ENCODE measurements at places on chromosomes 11 and 22.
A peak's percentile ranks its signal among the peaks of the same experiment; 100 is the strongest.

DNA sequence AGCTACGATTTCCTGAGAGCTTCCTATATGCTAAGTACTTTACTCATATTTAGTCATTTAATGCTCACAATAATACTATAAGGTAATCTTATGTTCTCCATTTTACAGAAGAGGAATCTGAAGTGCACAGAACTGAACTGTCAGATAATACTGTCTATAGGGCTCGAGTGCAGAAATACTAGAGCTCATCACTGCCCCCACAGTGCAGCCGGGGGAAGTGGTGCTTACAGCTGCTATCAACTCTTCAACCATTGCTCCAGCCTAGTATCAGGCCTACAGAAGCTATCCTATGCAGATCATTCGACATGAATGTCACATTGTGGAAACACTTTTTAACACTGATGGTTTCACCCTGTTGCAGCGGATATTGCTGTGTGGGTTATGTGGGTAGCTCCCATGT is 929.9 kb downstream of the NTM start:
- no peak for DNase-seq

DNA sequence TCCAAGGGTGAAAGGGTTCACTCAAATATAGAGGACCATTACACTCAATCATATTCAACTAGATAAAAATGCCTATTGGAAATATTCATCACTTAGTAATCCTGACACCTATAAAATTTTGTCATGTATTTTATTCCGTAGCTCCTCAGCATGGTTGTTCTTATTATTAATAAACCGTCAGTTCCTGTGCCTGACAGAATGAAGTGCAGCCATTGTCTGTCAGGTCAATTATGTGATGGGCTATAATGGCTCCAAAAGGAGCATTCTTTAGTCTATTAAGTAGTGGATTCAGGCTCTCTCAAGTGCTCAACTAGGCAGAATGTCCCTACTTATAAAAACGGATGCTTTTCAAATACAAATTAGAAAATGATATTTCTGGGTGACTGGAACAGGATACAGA is 916.1 kb upstream of the ANO3 start:
- no peak for DNase-seq

DNA sequence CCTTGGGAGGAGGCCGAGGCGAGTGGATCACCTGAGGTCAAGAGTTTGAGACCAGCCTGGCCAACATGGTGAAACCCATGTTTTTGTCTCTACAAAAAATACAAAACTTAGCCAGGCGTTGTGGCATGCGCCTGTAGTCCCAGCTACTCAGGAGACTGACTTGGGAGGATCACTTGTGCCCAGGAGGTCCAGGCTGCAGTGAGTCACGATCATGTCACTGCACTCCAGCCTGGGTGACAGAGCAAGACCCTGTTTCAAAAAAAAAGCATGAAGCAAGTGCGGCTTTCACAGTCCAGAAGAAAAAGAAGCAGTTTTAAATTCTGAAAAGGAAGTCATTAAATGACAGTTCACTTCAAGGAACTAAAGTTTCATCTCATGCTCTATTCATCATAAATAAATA is 7.1 kb upstream of the LTO1 start:
- DNase-seq, result no peak

GRCh38 chr11:97557399-97557798 is 1167.6 kb downstream of the JRKL start:
- DNase-seq, result no peak

DNA sequence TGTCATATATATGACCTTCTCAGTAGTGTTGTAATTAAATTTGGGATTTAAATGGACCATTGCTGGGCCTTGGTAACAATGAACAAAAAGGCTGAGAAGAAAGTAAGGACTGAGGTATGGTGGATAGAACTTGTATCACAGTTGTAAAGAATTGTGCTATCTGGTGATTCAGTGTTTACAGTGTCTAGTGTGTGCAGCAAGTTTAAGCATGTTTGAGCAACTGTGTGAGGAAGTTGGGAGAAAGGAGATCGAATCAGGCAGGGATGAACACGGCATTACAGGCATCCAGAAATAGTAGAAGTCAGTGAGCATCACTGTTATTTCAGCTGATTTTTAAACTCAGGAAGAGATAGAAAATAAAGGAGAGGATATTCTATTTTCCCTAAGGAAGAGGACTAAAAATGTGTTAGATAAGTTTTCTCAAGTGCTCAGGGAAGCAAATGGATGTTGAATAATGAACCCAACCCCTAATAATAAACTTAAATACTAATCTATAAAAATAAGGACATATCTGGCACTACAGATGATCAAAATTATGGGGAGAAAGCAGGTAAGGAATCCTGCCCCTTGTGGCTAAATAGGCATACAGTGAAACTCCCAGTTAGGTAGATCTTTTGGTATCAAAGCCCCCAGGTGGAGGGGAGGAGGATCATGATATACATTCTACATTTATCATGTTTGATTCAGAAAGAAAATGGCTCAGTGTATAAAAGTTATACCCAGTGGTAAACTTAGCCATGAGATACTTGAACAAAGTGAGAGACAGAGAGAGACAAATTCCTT is 361.0 kb upstream of the ANO3 start:
- no peak for DNase-seq

- DNase-seq, result no peak
Observed at GRCh38 chr11:47571895-47572294, 6.5 kb downstream of the PTPMT1 start.

DNA sequence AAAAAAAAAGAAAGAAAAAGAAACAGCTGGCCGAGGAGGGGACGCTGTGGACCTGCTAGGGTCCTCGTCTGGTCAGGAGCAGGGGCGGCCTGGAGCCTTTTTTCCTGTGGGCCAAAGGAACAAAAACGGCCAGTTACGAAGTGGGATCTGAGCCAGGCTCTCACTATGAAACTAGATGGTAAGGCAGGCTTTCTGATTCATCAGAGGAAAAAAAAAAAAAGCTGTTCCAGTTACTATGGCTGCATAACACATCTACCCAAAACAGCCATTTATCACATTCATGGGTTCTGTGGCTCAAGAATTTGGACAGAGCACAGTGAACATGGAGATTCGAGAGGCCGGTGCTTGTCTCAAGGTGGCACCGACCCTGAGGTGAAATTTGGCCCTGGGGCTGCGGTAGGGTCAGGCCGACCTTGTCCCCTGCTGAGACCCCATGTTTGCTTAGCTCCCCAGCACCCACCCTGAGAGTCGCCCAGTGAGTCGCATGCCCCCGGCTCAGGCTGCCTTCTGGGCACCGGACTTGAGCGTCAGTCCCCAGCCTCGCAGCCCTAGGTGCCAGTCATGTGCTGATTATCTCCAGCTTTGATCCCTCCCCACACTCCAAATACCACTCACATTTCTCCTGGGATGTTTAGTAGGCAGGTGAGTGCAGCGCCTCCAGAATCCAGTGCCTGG is 34.2 kb downstream of the MRGPRD start:
- DNase-seq, result no peak

DNA sequence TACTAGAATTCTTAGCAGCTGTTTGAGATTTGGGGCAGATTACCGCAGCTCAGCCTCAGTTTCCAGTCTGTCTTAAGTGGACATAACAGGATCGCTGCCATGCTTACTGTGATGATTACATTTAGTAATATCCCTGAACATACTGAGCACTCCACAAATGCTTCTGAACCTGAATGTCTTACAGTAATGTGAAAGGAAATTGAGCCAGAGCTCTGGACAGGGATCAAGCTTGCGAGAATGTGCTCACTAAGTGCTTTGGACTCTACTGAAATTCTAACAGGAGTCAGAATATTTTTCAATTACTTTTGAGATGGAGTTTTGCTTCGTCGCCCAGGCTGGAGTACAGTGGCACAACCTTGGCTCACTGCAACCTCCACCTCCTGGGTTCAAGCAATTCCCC is 118.6 kb upstream of the RASSF10 start:
- no peak for DNase-seq

GRCh38 chr11:38835966-38836365 is 2237.9 kb upstream of the RAG2 start:
- DNase-seq, result no peak

DNA sequence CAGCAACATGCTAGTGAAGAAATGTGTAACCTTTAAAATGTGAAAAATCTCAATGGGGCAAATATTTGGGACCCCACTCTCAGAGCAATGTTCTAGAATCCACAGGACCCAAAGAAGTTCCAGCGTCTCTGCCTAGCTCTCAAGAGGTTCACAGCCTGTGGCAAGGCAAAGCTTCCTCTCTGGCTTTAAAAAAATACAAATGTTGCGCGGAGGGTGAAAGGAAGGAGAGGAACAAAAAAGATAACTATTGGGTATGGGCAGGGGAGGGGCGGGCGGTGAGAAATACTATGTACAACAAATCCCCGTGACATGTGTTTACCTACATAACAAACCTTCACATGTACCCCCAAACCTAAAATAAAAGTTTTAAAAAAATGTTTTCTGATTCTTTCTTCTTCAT is 53.6 kb downstream of the PITPNB start:
- DNase-seq, result no peak

DNA sequence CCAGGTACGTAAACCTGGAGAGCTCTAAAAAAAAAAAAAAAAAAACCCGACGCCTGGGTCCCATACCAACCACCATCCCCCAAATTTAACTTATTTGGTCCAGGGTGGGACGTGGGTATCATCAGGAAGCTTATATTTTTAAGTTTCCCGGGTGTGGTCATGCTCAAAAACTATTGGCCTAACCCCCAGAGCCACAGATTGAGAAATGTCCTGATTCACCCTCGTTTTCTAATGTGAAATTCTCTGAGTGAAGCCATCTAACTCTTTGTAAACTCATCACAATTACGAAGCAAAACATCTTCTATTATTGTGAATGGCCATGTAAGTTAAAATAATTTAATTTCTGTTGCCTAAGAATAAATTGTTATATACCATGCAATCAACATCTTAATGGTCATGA is 29.6 kb downstream of the PAK1 start:
- DNase-seq, result no peak

GRCh38 chr22:16932577-16932976 is 75.4 kb downstream of the GAB4 start:
- no peak for DNase-seq

DNA sequence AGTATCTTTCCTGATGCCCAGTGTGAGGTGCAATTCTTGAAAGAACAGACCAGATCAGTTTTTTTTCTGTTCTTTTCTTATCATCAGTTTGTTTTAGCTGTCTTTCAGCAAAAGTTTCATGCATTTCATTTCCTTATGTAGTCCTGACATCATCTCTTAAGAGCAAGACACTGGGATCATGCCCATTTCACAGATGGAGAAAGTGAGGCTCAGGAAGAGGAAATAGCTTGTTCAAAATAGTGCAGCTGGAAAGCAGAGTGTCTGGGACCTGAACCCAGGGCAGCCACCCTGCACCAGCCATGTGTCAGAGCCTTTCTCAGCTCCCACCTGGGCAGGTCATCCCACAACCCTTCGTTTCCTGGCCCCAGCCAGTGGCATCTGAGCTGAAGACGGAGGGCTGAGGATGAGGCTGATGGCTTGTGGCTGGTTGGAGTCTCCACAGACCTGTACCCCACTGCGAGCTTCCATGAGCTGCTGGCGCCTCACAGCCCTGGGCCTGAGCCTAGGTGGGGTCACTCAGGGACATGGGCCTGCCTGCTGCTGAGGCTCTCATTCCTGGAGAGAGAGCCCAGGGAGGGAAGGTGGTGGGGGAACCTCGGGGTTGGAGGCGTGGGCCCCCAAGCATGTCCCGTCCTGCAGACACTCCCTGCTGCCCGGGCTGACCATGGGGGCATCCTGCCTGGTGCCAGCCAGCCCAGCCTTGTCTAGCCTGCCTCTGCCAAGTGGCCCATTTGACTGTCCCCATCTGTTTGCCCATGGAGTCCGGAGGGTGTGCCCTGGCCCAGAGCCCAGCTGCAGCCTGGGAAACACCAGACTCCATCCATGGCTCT is 61.8 kb downstream of the SMIM38 start:
- no peak for DNase-seq

- DNase-seq, result no peak
Observed at GRCh38 chr22:25762147-25762546, 20.2 kb downstream of the MYO18B start.

- no peak for DNase-seq
Observed at GRCh38 chr22:36224245-36224644, 15.1 kb downstream of the APOL2 start.

DNA sequence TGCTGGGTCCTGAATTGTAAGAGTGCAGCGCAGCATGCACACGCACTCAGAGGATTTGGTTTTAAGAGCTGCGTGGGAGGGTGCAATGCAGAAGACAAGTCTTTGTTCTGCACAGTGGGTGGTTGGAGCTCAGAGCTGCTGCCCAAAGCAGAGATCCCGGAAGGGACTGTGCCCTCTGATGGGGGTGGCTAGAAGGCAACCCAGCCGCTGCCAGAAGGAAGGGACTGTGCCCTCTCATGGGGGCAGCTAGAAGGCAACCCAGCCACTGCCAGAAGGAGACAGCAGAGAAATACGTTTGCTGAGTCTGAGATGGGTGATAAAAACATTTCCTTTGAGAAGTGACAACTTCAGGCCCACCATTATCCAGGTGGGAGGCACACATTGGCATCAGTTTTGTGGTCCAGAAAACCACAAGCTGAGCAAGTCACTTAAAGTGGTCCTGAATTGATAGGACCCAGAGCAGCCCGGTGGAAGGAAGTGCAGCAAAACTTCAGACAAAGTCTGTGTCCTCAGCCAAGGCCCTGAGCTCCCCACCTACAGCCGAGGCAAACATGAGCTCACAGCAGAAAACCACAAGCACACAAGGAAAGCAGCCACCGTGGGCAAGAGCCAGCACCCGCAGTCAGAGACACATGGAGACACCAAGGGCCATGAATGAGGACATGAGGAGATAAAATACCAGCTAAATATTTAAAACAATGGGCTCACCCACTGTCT is 4.3 kb downstream of the KRTAP5-6 start:
- DNase-seq, result no peak

DNA sequence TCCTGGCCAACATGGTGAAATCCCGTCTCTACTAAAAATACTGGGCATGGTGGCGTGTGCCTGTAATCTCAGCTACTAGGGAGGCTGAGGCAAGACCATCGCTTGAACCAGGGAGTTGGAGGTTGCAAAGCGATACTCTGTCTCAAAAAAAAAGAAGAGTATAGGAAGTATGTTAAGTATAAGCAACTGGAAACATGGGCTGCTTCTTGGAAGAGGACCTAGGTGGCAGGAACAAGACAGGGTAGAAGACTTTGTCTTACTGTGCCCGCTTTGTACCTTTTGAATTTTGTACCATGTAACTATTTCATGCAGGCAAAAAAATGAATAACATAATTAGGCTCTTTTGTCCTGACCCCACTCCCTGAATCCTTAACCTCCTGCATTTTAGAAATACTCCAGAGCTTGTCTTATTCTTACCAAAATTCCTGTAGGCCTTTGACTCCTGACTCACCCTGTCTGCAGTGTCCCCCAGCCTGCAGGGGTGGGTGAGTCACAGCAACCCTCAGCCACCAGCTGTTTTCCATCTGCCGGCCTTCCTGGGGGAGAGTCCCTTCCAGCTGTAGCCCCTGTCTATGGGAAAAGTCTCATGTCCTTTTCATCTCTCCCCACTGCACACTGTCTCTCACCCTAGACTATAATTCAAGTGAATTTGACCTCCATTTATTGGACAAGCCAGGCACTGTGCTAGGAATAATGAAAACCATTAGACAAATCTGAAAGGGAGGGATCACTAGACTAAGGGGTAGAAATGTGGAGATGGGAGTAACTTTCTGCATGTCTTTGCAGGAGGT is 41.8 kb downstream of the TXN2 start:
- DNase-seq, result no peak

- peak; percentile 30 for DNase-seq
Observed at GRCh38 chr22:37544955-37545702, 15.2 kb upstream of the CDC42EP1 start.

Data from stimulated activated CD4-positive, alpha-beta T cell treated with anti-CD3 and anti-CD28 coated beads, Interleukin-15, amount 100 ng/mL, for 1 hour (primary cell).